ENCODE measurements at places on chromosomes 13 and 19.
A peak's percentile ranks its signal among the peaks of the same experiment; 100 is the strongest.

DNA sequence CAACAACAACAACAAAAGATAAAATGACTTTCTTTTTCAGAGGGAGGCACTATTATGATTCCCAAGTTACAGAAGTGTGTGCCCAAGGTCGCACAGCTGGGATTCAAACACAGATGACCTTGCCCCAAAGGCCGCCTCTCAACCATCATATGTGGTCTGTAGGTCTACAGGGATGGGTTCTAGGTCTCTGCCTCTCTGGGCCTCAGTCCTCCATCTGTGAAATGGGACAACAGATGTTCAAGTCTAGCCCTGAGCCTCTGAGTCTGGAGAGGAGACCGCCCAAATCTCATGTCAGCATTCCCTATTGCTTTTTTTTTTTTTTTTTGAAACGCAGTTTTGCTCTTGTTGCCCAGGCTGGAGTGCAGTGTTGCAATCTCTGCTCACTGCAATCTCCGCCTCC, 4.9 kb downstream of the NPAS1 start:
- DNase-seq = no peak

GRCh38 chr19:18264137-18264854, 10.0 kb downstream of the IQCN start:
- DNase-seq = no peak

DNA sequence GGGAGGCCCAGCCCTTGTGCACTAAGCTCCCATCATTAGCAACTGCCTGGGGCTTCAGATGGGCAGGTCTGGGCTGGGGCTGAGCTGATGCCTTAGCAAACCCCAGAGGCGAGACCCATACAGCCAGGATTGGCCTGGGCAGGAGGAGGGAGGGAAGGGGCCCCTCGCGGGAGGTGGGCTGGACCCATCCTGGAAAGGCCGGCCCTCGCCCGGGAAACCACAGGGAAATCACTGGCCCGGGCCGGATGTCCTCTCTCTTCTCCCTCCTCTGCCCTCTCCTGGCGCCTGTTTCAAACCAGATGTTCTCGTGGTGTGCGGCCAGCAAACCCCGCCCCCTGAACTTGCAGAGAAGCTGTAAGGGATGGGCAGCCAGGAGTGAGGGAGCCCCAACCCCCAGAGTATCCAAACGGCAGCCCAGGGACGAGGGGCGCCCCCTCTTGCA, 43.1 kb downstream of the TMEM255B start:
- DNase-seq = no peak

DNA sequence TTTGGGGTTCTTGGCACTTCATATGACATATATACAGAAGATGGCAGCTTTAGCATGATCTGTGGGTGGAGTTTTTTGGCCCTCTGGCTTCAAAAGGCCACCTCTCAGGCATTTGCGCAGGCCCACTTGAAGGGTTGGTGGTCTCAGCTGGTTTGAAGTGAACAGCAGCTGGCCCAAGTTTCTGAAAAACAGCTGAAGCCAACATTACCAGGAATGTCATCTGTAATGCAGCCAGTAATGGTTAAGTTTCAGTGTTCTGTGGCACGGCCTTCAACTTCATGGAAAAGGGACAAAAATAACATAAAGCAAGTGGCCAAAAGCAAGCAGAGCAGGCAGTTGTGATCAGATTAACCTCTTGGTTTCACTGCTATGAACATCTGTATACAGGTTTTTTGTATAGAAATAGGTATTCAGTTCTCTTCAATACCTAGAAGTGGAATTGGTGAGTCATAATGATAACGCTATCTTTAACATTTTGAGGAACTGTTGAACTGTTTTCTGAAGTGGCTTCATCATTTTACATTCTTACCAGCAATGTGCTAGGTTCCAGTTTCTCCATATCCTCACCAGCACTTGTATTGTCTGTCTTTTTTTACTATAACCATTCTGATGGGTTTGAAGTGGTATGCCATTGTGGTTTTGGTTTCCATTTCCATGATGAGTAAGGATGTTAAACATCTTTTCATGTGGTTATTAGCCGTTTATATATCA, 245.4 kb downstream of the SHISA2 start:
- DNase-seq = no peak

- DNase-seq = no peak
Observed at GRCh38 chr19:55464039-55464661, 401 bp downstream of the C19orf85 start.

DNA sequence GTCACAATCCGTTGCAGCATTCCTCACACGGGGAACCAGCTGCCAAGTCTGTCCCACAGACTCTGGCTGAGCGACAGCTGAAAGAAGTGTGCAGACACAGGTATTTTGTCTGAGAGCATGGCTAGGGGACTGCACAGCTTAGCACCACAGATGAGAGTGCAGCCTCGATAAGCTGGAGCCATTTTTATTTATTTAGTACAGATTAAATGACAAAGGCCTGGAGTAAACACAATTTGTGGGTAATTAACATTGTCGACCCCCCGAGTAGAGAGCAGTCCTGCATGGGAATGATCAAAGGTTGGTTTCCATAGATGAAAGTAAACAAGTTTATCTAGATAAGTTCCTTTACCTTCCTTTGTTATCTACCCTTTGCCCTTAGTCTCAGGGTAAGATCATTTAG, 836.2 kb downstream of the DACH1 start:
- DNase-seq = no peak

DNA sequence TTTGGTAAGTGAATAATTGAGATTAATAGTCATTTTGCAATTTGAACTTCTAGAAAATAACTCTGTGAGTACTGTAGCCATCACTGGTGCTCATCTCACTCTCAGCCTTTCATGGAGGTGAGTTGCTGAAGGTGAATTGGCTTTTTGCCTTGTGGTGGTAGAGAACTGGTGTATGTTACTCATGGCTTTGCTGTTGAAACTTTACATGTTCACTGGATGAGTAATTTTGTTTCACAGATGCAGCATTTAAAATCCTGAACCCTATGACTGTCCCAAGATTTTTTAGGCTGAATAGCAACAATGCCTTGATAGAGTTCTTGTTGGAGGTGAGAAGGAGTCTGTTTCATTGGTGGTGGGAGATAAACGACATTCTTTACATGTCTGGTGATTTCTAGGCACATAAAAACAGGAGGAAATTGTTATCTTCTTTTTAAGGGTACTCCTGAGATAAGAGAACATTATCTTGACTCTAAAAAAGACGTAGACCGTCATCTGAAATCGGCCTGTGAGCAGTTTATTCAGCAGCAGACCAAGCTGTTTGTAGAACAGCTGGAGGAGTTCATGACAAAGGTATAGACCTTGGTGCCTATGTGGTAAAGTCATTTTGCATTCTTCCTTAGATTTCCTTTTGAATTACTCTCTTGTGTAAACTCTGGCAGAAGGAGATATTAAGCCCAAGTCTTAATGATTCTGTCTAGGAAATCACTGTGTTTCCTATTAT, 53.9 kb downstream of the COG3 start:
- DNase-seq = no peak

DNA sequence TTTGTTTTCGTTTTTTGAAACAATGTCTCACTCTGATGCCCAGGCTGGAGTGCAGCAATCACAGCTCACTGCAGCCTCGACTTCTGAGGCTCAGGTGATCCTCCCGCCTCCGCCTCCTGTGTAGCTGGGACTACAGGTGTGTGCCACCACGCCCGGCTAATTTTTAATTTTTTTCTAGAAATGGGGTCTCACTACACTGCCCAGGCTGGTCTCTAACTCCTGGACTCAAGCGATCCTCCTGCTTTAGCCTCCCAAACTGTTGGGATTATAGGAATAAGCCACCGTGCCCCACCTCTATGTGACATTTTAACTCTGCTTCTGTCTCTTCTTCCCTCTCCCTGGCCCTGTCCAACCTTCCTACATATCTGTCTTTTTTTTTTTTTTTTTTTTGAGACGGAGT, 5.1 kb downstream of the ATP1A3 start:
- no peak for DNase-seq

GRCh38 chr19:35430409-35431144, 17.5 kb upstream of the FFAR2 start:
- no peak for DNase-seq

- no peak for DNase-seq
Observed at GRCh38 chr13:91668866-91669495, 270.6 kb downstream of the GPC5 start.

- no peak for DNase-seq
Observed at GRCh38 chr13:33637978-33638743, 179.8 kb upstream of the RFC3 start.

- no peak for DNase-seq
Observed at GRCh38 chr13:23670793-23671192, 100.6 kb downstream of the TNFRSF19 start.

DNA sequence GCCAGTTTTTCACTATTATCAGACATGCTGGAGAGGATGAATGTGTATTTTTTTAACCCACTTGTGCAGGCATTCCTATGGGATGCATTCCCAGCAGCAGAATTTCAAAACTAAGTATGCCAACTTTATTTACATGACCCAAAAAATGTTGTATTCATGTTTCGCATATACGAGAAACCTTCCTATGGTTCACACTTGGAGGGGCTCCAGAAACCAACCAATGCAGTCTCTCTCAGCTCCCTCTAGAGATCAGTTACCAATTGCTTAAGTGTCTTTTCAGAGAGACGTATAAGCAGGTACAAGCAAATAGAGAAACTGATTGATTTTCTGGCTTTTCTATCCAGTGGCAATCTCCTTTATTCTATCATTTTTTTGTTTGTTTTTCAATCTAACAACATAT, 5.5 kb upstream of the PTOV1 start:
- no peak for DNase-seq

DNA sequence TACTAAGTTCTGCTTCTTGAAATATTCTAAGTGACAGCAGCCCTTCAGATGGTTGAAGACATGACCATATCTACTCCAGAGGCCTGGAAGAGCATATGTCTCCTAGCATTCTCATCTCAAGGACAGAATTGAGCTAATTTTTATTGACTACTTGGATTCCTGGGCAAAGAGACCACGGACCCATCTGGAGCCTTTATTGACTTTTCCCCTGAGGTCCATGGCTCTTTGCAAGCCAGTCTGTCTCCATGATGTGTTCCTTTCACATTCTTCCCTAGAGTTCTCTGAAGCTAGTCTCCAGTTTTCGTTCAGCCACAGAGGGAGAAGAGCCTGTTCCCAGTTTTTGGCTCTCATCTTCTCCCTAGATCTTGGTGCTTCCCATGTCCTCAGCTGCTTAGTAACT, 202.7 kb downstream of the PCCA start:
- no peak for DNase-seq

- DNase-seq = peak; percentile 6
Observed at GRCh38 chr13:53782488-53782961, 753.9 kb downstream of the OLFM4 start.

- no peak for DNase-seq
Observed at GRCh38 chr13:39765801-39766463, 110.5 kb downstream of the COG6 start.

DNA sequence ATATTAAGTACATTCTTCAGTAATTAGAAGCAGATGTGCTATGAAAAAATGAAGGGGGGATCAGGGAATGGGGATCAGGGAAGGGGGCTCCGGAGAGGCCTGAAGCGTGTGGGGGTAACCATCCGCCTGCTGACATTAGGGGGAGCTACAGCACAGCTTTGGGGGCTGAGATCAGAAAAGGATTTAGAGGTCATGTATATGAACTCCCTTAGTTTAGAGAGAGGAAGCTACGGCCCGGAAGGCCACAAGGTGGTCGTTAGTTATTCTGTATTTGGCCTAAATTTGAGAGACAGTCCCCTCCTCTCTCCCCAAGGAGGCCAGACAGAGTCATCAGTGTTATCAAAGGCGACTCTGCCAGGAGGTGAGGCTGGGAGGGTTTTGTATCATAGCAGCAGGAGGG, 99.0 kb downstream of the TM9SF2 start:
- no peak for DNase-seq

GRCh38 chr13:106981051-106981450, 413.1 kb upstream of the ARGLU1 start:
- no peak for DNase-seq

DNA sequence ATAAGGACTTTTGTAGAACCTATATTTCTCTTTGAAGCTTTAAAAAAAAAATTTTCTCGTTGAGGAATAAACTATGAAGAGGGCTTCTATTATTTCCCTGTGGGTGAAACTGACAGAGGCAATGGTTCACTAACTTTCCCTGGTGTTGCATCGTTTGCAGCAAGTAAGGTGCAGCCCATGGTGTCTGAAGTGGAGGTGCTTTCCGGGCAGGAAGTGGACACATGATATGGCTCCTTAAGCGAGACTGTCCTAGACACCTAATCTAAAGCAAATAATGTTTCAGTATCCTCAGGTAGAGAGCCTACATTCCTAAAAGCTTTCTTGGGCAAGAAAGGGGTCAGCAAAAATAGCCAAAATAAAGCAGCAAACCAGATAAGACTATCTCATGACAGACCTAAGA, 437.6 kb upstream of the ARGLU1 start:
- no peak for DNase-seq

DNA sequence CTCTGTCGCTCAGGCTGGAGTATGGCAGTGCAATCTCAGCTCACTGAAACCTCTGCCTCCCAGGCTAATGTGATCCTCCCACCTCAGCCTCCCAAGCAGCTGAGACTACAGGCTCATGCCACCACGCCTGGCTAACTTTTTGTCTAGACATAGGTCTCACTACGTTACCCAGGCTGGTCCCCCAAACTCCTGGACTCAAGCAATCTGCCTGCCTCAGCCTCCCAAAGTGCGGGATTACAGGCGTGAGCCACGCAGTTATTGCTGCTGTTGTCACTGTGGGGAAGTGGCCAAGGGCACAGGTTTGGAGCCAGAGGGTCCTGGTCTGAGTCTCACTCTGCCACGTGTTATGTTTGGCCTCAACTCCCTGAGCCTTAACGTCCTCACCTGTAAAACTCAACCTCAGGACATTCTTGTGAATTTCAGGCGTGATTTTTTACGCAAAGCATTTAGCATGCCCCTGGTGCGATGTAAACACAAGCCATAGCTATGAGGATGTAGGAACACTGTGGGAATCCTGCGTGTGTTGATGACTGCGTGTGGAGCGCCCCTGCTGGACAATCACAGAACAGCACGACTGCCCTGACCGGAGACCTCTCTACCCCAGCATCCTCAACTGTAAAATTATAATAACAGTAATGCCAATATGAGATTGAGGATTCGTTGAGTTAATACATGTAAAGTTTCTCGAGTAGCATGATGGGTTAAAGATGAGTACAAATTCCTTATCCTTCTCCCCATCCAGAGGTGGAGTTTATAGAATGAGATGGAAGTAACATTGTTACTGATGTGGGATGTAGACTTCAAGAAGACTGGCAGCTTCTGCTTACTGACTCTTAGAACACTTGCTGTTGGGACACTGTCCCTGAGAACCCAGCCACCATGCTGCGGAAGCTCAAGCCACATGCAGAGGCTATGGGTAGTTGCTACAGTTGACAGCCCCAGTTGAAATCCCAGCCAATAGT, 41.8 kb upstream of the PNMA8B start:
- peak; percentile 63 for DNase-seq

DNA sequence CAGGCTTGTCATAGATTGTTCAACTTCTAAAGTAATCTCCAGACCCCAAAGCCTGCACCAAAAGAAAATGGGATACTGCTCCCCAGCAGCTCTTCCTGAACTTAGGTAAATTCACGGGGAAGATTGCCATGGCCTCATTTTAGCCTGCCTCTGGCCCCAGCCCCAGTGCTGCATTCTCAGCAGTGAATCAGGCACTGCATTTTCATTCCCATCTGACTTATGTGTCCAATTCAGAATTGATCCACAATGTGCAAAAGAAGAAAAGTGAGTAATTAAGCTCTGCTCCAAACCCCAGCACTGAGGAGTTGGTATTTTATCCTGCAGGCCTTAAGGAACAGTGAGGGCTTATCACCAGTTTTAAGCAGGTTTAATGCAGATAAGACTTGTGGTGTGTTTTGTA, 176.4 kb downstream of the KCTD12 start:
- no peak for DNase-seq
